Large intestine (tissue), 12 donors: ENCODE measurements at places on chromosomes 2 and 18. TPM values are rescaled to one million over a fixed set of nuclear protein-coding genes. Genes with fewer than 3 reads are reported as not detected.

CEBPZOS gene
- 49.9 TPM for polyA plus RNA-seq

DNA sequence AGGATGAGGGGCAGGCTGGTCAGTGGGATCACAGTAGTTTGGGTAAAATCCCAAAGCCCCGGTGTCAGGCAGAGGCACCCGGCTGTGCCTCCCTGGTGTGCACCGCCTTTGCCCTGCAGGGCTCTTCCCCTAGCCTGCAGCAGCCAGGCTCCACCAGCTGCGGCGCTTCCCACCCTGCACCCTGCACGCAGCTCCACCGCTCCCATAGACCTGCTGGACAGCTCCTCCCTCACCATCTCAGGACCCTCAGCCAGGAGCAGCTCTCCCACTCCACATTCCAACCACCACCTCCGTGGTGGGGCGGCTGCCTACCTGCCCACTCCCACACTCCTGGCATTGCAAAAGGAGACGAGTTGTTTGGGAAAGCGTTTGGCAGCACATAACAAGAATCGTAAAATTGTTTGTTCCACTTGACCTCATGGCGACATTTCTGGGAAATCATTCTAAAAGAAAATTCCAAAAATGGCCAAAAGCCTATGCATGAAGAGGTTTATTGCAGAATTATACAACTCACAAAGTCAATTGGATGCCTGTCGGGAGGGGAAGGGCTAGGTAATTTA, 287.4 kb upstream of the HDAC4 start:
- no peak overlapping the region for H3K27ac ChIP-seq
- no peaks in the 10 kb centered on the region for H3K36me3 ChIP-seq
- no peaks in the 10 kb centered on the region for H3K4me1 ChIP-seq
- peaks cover 4% of the 10 kb centered on the region for H3K27me3 ChIP-seq
- DNase-seq = peak; percentile 6

DNA sequence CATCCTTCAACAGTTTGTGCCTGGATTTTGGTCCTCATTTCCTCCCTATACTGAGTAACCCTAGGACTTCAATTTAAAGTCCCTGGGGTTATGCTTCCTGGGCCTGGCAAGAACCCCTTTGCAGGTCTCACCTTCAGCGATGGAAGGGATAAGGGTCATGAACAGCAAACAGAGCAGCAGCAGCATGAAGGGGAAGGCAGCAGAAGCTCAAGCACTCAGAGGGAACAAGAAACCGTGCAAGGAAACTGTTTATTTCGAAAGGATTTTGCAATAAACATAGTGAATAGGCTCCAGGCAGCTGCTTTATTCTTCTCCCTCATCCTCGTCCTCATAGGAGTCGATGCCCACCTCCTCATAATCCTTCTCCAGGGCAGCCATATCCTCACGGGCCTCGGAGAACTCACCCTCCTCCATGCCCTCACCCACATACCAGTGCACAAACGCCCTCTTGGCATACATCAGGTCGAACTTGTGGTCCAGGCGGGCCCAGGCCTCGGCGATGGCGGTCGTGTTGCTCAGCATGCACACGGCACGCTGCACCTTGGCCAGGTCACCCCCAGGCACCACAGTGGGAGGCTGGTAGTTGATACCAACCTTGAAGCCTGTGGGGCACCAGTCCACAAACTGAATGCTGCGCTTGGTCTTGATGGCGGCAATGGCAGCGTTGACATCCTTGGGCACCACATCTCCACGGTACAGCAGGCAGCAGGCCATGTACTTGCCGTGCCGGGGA, 2.8 kb upstream of the TUBA4B start:
- H3K4me1 ChIP-seq = peaks cover 71% of the 10 kb centered on the region
- peaks cover 33% of the 10 kb centered on the region for H3K27me3 ChIP-seq

DNA sequence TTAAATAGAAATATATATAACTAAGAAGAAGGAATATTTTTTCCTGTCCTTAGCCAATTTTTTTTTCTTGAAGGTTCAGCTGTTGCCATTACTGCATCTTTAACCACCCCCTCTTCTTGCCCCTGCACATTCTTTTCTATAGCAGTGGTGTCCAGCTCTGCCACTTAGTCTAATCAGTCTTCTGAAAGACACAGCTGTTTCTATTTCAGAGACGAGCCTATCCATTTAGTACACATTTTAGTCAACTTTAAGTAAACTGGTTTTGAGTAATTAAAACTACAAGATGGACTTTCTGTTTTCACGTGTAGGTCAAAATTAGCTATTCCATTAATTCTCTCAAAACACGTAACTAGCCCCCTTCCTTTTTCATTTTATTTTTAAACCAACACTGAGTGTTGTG, 21.0 kb downstream of the SPOPL start:
- no peaks in the 10 kb centered on the region for H3K4me1 ChIP-seq
- H3K4me3 ChIP-seq = no peak overlapping the region
- H3K36me3 ChIP-seq = peaks cover 6% of the 10 kb centered on the region
